Activated T-helper 1 cell treated with Interleukin-2 at 50 U/mL for 16 hours (primary cell): ENCODE measurements at places on chromosomes 7 and 10.

GRCh38 chr7:123724817-123725253 lies 24.0 kb downstream of the WASL start:
- no peak for DNase-seq

DNA sequence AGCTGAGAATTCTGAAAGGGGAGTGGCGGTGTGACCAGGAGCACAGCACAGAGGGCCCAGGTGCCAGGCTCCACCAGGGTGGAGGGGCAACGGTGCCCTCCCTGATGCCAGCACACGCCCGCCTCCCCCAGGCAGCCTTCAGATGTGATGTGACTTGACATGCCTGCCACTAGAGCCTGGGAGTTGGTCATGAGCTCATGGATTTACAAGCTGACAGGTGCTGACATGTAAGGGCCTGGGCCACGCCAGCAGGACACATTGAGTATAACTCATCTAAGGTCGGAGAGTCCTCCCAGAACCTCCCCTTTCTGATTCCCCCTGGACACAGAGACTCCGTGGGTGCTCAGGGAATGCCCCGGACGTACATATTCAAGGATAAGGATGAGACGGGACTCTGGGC lies 74.2 kb downstream of the LSM5 start:
- no peak for DNase-seq

DNA sequence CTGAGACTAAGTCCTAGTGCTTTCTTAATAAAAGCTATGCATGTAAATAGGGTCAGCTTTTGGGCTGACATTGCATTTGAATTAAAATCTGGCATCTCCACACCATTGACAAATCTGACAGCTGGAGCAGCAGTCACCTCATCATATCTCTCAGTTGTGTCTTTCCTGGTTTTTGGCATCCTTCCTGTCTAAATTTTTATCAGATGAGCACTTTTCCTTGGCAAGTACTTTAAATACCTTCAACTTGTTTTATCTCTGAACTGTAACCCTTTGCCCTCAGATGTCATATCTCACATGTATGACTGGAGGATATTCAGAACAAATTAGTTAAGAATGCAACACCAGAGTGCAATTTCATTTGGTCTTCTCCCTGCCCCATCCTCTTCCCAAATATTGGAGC lies 1066.2 kb downstream of the LRMDA start:
- no peak for DNase-seq

DNA sequence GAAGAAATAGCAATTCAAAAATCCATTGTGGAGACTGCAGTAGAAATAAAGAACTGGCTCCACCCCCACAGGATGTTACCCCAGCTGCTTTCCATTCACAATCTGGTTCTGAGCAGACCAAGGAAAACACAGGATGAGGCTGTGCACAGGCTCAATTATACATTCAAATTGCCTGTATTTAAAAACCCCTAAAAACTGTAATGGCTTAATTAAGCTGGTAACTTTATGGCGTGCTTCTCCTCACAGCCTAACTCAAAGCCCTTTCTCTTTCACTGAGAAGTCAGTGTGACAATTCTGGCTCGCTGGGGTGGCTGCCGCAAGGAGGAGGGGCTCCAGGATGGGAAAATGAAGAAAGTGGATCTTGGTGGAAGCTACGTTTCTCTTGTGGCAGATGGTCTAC lies 1191.1 kb downstream of the SORCS1 start:
- DNase-seq = no peak

- DNase-seq = no peak
Measured at GRCh38 chr7:150778014-150778737, 22.0 kb downstream of the TMEM176B start.

DNA sequence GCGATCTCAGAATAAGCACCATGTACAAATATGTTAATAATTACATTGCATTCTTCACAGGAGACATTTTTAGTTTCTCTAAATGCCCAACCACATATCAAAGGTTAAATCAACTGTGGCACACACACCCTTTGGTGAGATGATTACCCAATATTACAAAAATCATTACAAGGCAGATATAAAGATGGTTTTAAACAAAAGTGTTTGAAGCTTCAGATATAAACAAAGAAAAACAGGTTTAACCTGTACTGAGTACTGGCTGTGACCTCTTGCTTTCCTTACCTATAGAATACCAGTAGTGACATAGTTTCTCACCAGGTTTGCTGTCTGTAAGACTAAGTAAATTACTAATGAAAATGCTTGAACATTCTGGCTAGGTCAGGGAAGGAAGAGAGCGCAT lies 360.0 kb upstream of the IGFBP3 start:
- no peak for DNase-seq

- DNase-seq = no peak
Measured at GRCh38 chr10:118342638-118343020, 505 bp upstream of the FAM204A start.

GRCh38 chr7:75536940-75537538 lies 44.9 kb downstream of the SPDYE5 start:
- no peak for DNase-seq

- DNase-seq = no peak
Measured at GRCh38 chr7:113100121-113100603, 13.5 kb upstream of the GPR85 start.

DNA sequence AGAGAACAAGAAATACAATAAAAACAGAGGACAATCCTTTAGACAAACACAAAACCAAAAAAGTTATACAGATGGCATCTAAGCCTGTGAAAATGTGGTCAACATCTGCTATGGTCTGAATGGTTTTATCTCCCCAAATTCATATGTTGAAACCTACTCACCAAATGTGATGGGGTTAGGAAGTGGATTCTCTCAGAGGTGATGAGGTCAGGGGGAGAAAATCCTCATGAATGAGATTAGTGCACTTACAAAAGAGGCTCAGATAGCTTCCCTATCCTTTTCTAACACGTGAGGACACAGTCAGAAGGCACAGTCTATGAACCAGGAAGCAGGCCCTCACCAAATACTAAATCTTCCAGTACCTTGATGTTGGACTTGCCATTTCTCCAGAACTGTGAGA lies 147.8 kb upstream of the GPR22 start:
- no peak for DNase-seq

GRCh38 chr10:132349766-132350165 lies 17.8 kb downstream of the LRRC27 start:
- DNase-seq = no peak

GRCh38 chr7:90903841-90904240 lies 307.7 kb downstream of the CDK14 start:
- no peak for DNase-seq

GRCh38 chr7:21671859-21672258 lies 129.0 kb downstream of the DNAH11 start:
- DNase-seq = no peak

DNA sequence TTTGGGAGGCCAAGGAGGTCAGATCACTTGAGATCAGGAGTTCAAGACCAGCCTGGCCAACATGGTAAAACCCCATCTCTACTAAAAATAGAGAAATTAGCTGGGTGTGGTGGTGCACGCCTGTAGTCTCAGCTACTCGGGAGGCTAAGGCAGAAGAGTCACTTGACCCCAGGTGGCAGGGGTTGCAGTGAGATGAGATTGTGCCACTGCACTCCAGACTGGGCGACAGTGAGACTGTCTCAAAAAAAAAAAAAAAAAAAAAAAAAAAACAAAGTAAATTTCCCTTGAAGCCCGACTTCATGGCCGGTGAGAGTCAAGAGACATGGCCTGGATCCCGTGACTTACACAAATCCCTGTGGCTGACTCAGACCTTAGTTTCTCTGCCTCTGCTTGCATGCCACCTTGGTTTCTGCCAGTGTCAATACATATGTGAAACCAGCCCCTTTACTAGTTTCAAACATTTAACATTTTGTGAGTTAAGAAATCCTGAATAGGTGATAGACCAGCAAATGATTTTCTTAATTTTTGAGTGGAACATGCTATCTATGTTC lies 62.8 kb downstream of the ZEB1 start:
- DNase-seq = no peak

DNA sequence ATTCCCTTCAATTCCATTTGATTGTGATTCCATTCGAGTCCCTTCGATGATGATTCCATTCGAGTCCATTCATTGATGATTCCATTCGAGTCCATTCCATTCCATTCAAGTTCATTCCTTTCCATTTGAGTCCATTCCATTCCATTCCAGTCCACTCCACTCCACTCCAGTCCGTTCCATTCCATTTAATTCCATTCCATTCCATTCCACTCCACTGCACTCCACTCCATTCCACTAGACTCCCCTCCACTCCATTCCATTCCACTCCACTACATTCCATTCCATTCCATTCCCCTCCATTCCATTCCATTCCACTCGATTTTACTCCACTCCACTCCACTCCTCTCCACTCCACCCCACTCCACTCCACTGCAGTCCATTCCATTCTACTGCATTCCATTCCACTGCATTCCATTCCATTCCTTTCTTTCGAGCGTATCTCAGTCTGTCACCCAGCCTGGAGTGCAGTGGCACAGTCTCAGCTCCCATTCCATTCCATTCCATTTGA lies 115.7 kb downstream of the ZNF92 start:
- no peak for DNase-seq

- DNase-seq = no peak
Measured at GRCh38 chr10:101006593-101007098, 7.0 kb downstream of the LZTS2 start.

GRCh38 chr7:23343102-23343501 lies 44.0 kb downstream of the MALSU1 start:
- no peak for DNase-seq

DNA sequence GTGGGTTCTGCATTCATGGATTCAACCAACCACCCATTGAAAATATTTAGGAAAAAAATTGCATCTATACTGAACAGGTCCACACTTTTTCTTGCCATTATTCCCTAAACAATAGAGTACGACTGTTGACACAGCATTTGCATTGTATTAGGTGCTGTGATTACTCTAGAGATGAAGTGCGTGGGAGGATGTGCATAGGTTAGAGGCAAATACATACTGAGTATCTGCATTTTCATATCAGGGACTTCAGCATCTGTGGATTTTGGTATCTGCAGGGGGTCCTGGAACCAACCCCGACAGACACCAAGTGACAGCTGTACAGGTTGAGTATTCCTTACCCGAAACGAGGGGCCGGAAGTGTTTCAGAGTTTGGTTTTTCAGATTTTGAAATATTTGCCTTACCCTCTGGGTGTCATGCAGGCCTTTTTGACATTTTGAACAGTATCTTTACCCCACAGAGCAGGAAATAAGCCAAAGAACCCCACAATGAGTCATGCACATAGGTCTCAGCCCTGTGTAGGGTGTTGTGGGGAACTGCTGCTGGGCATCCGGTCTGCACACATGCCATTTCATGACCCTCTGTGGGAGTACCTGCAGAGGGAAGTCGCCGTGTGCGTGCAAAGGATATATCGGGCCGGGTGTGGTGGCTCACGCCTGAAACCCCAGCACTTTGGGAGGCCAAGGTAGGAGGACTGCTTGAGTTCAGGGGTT lies 14.5 kb downstream of the NUDT5 start:
- peak; percentile 63 for DNase-seq

DNA sequence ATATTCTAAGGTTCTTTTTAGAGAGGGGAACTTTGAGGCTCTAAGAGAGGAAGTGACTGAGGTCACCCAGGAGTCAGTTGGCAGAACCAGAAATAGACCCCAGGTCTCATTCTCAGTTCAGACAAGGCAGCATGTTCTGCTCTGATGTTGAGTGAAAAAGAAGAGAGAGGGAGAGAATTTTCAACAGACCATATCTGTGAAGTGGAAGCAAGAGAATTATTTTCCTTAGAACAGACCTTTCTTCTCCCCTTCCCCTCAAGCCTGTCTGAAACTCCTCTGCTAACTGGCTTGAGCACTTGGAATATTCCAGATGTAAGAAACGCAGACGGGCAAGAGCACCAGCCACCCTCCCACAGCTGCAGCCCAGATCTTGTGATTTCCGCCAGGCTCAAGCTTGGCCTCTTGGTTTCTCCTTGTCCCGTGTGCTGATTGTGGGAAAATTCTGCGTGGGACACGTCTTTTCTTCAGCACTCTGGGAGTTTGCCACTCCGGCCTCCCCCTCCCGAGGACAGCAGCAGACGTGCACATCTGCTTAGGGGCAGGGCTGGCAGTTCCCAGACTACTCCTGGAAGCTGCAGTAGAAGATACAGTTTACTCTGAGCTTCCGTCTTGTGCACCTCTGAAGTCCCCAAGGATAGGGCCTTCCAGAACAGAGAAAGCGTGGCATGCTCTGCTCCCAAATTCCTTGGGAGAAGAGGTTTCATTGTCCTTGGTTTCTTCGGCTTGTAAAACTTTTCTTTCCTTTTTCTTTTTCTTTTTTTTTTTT lies 22.7 kb upstream of the IKZF1 start:
- no peak for DNase-seq

GRCh38 chr7:95018021-95018420 lies 110.6 kb downstream of the PPP1R9A start:
- no peak for DNase-seq

GRCh38 chr10:86391236-86391840 lies 24.7 kb upstream of the GRID1 start:
- no peak for DNase-seq

- no peak for DNase-seq
Measured at GRCh38 chr7:122306320-122307227, 2.0 kb upstream of the FEZF1 start.

GRCh38 chr10:22690614-22691431 lies 23.6 kb downstream of the PIP4K2A start:
- no peak for DNase-seq

- DNase-seq = no peak
Measured at GRCh38 chr10:15504101-15504840, 133.2 kb upstream of the FAM171A1 start.

DNA sequence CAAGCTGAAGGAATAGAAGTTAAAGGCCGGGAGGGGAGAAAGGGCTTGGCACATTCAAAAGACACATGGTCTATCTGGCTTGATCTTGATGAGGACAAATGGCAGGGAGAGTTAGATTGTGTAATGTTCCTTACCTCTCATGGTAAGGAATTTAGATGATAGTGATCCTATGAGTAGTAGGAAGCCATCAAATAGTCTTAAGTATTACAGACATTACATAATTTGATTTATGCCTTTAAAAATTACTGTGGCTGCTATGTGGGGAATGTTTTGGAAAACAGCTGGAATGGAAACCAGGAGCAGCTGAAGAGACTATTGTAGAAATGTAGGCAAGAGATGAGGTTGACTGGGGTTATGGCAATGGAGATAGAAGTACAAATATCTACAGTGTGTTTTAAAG lies 351.3 kb upstream of the BMPER start:
- DNase-seq = no peak

DNA sequence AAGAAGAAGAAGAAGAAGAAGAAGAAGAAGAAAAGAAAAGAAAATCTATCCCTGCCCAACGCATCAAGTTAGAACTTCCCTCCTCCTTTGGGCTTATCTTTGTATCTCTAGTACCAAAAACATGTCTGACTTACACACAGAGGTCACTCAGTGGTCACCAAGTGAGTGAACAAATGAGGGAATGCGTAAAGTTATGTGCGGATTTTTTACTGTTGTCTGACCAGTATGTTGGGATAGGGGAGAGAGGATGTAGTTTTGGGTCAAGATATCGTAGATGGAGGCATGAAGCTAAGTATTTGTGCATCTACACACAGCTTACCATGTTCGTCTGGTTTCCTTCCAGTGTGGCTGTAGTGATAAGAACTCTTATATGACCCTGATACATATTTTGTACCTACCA lies 99.9 kb downstream of the ITIH5 start:
- DNase-seq = no peak

DNA sequence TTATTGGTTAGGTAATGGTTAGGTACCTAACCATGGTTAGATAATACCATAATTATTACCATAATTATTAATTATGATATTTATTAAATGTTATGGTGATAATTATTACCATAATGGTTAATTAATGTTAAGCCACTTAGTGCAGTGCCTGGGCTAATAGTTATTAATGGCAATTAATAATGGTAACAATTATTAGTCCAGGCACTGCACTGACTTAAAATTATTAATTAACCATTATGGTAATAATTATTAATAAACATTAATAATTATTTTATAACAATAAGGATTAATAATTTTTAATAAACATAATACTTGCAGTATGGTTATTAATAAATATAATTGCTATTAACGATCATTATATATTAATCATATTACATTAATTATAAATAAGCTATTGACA lies 604.0 kb downstream of the CALN1 start:
- no peak for DNase-seq
